ENCODE measurements at places on chromosomes 2 and 18.

DNA sequence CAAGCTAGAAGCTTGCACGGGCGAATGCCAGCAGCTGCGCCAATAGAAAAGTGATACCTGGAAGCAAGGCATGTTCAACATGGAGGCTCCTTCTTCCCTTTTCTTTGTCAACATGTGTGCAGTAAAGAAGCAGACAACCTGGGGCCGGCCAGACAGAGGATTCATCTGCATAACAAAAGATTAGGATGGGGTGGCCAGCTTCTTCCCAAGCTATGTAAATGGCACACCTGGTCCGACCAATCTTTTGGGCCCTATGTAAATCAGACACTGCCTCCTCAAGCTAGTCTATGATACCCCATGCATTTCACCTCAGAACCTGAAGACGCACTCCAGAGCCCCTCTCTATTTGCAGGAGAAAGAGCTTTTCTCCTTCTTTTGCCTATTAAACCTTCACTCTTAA, 66.4 kb upstream of the TGFA start:
- no peak for DNase-seq

GRCh38 chr2:59502981-59503380, 1050.5 kb downstream of the BCL11A start:
- no peak for DNase-seq

DNA sequence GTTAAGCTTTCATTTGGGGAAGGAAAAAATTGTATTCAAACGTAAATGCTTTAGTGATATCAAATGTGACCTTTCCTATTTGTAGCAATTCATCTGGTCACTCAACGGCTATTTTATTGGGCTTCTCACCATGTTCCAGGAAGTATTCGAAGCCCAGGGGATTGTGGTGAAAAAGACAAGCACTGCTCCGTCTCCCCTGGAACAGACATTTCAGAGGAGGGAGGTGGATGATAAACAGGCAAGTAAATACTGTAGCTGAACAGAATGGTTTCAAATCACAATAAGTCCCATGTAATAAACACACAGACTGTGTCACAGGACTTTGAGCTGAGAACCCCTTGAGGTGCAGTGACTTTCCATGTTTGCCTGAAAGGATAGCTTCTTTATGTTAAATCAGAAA, 464.7 kb upstream of the HNRNPA3 start:
- no peak for DNase-seq

DNA sequence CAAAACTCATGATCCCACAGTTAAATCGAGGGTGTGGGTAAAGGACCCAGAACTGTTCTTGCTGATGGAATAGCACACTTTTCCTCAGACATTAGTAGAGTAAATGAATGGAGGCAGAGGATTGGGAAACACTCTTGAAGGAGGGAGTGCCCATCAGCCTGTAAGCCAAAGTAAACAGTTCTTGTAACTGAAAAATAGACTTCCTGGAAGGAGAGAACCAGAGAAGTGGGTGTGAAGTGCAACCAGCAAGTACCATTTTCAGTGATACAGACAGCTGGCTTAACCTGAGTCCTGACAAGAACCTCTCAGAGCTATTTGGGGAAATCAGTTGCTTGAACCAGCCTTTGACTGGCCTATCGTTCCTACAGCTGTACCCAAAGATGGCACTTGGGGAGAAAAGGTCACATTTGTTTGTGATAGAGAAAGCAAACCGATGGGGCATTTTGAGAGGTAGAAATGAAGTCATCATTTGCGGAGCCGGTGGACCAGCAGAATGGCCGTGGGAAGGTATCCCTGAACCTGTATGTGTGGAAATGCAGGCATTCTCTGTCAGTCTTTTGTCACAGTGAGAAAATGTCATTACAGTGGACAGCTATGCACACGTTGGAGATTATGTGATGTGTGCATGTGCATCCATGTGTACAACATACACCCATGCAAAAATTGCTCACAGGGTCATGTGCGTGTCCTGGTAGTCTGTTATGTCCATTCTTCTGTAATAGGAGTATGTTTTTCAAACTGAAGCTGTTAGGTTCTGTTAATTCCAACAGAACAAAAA, 17.8 kb downstream of the CRIM1 start:
- no peak for DNase-seq

DNA sequence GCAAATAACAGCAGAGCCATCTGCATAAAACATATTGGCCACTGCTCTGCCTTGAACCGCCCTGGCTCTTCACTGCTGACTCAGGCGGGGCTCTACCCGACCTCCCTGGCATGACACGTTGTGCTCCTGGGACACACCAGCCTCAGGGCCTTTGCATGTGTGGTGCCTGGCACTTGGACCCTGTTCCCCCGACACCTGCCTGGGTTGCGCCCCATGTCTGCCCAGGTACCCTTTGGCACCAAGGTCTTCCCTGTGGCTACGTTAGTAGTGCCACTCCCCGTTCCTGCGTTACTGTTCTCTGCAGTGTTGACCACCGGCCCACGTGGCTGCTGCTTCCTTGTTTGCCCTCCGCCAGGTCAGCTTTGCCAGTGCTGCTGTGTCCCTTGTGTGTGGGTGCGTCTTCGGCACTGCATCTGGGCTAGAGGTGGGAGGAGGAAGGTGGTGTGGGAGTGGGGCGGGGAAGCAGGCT, 20.3 kb downstream of the ATG4B start:
- DNase-seq = peak; percentile 60

DNA sequence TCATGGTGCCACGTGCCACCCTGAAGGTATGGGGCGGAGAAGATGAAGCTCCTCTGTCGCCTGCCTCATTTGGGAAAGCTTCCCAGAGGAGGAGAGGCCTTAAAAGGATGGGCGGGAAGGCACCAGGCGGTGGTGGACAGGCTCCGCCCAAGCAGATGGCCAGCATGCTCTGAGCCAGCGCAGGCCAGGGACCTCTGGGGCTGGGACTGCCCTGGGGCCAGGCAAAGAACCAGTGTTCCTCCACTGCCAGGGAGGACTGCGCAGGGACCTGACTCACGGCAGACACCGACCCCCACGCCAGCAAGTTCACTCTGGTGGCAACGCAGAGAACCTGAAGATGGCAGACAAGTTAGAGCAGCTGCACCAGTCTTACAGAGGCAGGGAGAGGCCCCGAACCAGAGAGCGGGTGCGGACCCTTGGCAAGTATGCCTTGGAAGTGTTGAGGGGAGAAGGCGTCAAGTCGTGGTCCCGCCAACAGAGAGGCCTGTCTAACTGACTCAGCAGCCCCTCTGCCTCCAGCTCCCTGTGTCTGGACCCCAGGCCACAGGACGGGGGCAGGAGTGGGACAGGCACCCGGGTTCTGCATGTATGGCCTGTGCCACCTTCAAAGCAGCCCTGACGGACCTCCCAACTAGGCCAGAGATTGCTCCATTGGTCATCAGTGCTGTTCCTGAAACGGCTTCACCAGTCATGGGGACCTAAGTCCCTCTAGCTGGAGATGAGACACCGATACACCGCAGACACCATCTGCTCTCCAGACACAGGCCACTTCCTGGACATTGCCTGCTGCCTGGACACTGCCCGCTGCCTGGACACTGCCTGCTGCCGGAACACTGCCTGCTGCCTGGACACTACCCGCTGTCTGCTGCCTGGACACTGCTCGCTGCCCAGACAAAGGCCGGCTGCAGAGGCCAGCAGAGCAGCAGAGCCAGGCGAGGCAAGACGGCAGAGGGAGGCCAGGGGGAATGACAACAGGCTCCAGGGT, 124.7 kb downstream of the HDAC4 start:
- DNase-seq = peak; percentile 44

GRCh38 chr2:158756331-158756730, 38.8 kb upstream of the DAPL1 start:
- no peak for DNase-seq

DNA sequence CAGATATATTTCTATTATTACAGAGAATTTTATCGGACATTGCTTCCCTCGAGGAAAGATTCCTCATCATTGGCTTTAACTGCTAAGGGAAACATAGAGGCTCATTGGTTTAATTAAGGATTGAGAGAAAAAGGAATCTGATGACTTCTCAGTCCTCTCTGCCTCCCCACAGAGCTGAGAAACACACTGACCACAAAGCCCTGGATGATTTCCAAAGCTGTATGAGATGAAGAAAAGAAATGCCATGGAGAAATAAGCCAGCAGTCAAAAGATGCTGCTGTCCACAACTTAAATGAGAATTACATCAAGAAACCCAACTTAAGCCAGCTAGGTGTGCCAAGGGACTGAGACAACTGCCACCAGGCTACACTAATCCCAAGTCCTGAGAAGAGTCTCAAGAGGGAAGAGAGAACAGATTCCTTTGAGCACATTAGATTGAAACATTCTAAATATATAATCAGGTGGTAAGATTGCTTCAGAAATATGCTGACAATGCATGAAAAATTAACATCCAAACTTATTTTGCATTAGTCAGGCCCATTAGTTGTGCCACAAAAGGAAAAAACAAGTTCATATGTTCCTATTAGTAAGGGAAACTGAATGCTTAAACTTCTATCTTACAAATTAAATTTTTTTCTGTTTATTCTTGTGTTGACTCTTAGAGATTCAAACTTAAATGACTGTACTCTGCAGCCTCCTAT, 308.1 kb upstream of the CYRIA start:
- DNase-seq = no peak

DNA sequence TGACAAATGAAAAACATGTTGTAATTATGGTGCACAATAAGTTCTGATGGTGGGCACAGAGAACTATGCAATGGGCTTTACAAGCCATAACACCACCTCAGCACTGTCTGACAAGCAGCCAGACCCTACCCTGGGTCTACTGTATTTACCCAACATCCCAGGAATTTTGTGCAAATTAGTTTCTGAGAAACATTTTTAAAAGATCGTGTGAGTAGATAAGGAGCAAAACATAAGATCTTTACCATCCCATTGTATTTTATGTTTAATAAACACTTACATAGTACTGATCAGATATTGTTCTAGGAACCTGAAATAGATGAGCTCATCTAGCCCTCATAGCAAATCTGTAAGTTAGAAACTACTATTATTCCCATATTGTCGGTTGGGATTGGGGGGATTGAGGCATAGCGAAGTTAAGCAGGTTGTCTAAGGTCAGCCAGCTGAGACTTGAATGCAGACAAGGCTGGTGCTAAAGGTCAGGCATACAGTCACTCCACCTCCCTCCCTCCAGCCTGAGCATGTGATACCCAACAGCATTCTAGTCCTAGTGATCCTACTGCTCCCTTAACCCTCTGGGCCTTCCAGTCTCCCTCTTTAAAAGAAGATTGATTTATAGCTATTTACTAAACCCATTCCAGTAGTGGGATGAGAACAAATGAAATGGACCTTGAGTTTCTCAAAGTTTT, 67.4 kb upstream of the STAM2 start:
- DNase-seq = no peak

GRCh38 chr18:78934551-78935225, 44.9 kb upstream of the SALL3 start:
- DNase-seq = no peak

- no peak for DNase-seq
Observed at GRCh38 chr2:190334479-190335224, 8.7 kb upstream of the INPP1 start.

DNA sequence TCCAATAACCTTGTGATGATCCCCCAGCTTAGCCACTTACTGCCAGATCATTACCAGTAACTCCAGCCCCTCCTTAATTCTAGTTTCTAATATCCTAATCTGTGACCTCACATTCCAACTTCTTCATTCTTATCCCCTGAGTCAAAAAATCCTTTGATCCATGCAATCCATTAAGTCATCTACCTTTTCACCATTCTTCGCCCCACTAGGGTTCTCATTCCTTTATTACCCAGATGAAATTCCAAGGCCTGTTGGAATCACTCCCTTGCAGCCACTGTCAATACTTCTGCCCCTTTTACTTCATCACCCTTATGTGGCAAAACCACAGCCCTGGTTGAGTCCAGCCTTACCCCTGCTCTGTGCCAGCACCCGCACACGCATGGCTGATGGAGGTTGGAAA, 20.3 kb upstream of the IL36G start:
- no peak for DNase-seq

DNA sequence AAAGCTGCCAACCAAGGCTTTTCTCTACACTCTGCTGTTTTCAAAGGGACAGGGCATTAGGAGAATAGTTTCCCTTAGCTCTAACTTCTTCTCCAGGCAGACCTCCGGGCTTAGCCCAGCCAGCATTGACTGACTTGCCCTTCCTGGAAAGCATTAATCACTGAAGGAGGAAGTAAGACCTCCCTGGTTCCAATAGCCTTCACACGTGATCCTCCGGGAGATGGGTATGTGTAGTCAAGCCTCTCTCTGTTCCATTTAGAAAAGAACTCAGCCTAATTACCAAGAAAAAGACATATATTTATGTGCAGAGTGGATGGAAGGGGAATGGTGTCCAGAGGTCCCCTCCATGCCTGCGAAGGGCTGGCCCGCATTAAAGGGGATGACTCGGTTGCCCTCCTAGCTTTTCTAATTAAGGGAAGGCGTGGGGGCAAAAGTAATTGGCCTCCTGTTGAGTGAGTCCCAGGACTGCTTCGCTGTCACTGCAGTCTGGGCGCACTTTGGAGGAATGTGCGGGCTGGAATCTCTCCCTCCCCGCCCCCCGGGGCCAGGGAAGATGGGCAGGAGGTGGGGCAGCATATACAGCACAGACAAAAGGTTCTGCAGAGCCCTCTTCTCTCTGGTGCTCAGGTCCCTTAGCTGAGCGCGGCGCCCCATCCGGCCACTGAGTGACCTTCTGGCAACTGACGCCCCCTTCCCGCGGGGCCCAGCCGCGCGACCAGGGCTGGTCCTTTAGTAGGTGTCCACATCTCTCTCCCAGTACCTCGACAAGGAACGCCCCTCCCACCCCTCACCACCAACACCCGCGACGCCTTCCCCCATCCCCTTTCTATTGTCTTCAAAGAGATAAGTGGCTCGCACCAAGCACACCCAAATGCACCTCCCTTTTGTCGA, 686.0 kb downstream of the NRXN1 start:
- DNase-seq = no peak

- no peak for DNase-seq
Observed at GRCh38 chr2:129466389-129466788, 513.1 kb upstream of the RAB6C start.

DNA sequence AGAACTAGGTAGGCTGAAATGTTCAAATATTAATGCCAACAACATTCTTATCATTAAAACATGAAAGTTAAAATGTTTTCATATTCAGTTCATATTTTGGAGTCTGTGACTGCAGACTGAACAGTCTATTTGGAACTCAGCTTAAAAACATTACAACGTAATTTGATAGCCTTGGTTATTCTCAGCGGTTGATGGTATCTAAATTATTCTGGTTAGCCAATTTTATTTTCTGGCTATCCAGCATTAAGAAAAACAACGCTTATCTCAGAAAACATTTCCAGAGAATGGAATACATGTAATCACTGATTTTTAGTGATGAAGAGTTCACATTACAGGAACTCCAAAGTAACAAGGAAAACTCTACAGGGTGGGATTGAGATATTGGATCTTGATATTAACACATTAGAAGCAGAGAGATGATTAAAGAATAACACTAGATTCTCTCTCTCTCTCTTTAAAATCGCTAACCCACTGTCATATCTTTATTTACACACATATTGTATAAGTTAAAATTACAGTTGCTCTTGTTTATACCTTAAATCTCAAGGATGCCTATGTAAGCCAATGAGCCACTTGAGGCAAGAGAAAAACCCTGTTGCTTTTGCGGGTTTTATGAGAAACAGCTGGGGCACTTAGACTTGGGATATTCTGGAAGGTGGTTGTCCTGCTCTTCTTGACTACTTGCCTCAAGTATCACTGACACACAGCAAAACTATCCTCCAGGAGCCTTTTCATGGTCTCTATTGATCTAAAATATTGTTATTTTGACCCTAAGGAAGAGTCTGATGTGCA, 84.9 kb downstream of the ICOS start:
- DNase-seq = no peak

All from posterior cingulate gyrus (tissue), 11 donors.